ENCODE measurements at places on chromosomes 7 and 10.

- DNase-seq = no peak
Observed at GRCh38 chr7:36182854-36183604, 30.0 kb downstream of the EEPD1 start.

GRCh38 chr10:113661332-113661731, 2.5 kb downstream of the NRAP start:
- DNase-seq = no peak

DNA sequence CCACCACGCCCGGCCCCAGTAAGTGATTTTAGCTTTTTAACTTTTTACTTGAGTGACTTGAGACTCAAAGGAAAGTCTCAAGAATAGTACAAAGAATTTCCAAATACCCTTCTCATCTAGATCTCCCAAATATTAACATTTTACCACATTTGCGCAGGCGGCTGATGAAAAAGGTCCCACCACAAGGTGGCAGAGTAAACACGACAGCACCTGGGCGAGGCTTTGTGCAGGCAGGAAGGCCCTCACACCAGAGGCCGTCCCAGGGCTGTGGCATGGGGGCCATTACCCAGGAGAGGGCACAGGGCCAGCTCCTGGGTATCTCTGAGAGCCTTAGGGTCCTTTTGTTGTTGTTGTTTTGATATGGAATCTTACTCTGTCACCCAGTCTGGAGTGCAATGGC, 50.0 kb upstream of the WIPI2 start:
- DNase-seq = no peak

- no peak for DNase-seq
Observed at GRCh38 chr10:69172241-69172982, 7.6 kb upstream of the SUPV3L1 start.

GRCh38 chr10:100656454-100656853, 88.9 kb upstream of the PAX2 start:
- peak; percentile 21 for DNase-seq

- DNase-seq = no peak
Observed at GRCh38 chr7:99666013-99666395, 13.8 kb downstream of the CYP3A5 start.
